ENCODE measurements at places on chromosomes 11 and 22. TPM values are rescaled to one million over a fixed set of nuclear protein-coding genes. Genes with fewer than 3 reads are reported as not detected.

PATE2 gene
- polyA plus RNA-seq = not detected

PLAAT5 gene
- polyA plus RNA-seq = not detected

UBQLN3 gene
- polyA plus RNA-seq = not detected

RIMBP3C gene
- polyA plus RNA-seq = not detected

HBB gene
- 345 TPM for polyA plus RNA-seq

QSER1 gene
- 1.8 TPM for polyA plus RNA-seq

GAS2L1 gene
- 0.64 TPM for polyA plus RNA-seq
